Stimulated activated CD4-positive, alpha-beta T cell treated with anti-CD3 and anti-CD28 coated beads, Interleukin-2, amount 100 ng/mL, for 24 hours (primary cell): ENCODE measurements at places on chromosomes 5 and 9.

- no peak for DNase-seq
These were observed 67.4 kb downstream of the UNC13B start for GRCh38 chr9:35229066-35229778.

DNA sequence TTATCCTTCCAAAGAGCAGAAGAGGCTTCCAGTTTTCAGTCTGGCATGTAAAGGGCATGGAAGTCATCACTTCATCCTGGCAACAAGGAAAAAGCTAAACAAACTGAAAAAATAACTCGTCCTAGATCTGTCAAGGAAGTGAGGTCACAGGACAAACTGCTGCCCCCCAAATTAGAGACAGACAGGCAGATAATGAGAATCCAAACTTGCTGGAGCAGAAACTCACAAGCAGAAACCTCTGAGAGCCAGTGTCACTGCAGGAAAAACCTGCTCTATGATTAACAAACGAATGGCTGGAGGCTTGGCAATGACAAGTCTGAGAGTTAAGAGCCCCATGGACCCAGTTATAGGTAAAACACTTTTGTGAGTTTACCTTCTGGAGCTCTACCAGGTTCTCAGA lies 18.9 kb upstream of the MLANA start:
- no peak for DNase-seq

GRCh38 chr5:153404747-153405146 lies 85.7 kb upstream of the GRIA1 start:
- no peak for DNase-seq

DNA sequence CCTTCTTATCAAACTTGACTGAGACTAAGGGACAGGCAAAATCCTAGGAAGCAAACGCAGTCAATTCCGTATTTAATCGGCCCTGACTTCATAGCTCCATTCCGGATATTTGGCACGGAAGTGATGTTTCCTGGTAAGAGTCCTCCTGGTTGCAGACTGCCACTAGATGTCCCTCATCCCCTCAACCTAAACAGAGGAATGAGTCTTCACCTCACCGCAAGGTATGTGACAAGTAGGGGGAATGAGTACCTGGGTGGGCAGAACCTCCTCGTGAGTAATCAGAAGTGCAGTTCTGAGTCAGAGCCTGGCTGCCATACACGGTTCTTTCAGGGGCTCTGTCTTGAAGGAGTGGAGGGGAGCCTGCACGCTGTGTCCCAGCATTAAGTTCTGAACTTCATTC lies 173.6 kb downstream of the MUSK start:
- DNase-seq: no peak

- DNase-seq: no peak
These were observed 378.8 kb upstream of the TUSC1 start for GRCh38 chr9:26057050-26057449.

DNA sequence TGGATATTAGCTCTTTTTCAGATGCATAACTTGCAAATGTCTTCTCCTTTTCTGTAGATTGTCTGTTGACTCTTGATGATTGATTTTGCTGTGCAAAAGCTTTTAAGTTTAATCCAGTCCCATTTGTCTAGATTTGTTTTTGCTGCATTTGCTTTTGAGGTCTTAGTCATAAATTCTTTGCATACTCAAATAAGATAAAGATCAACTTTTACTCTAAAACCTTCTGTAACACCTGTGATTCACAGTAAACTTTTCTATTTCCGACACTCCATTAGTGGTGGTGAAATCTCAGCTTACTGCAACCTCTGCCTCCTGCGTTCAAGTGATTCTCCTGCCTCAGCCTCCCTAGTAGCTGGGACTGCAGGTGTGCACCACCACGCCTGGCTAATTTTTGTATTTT lies 239.0 kb upstream of the ST8SIA4 start:
- DNase-seq: no peak

DNA sequence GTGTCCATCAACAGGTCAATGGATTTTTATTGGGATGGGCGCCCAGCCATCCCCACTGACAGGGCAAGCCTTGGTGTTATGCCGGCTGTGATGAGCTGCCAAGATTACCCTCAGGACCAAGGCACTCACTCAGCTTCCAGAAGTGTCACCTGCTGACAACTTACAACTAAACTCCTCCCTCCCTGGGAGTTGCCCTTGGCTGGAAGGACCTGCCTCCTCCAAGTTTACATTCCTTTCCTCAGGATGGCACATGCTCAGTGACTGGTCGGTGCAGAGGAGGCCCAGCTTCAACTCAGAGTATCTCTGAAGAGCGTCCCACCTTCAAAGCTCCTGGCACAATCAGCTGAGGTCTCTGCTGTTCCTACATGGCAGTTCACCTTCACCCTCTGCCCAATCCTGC lies 52.5 kb upstream of the ZBTB43 start:
- DNase-seq: no peak

GRCh38 chr9:33222031-33222430 lies 17.9 kb upstream of the SPINK4 start:
- no peak for DNase-seq

- no peak for DNase-seq
These were observed 33.0 kb downstream of the EGFLAM start for GRCh38 chr5:38291355-38291754.

- DNase-seq: no peak
These were observed 604.1 kb upstream of the TLE4 start for GRCh38 chr9:78967596-78968217.

- DNase-seq: no peak
These were observed 471.3 kb downstream of the LRRC70 start for GRCh38 chr5:63049935-63050334.

DNA sequence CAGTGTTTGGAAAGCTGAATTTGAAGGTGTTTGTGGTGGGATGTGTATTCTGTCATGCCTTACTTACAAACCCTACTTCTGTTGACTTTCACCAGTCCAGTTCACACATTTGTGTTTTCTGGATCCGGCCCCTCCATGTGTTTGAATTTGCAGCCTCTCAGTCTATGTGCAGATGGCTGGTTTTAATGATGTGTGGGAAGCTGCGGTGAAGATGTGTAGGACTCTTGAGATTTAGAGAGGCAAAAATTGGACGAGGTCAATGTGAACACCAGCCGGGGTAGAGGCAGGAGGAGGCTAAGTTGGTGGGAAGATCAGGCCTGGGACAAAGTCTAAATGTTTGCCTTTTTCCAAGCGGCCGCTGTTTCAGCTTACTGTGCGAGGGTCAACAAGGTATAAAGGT lies 115.4 kb upstream of the KLF9 start:
- no peak for DNase-seq

- DNase-seq: no peak
These were observed 11.7 kb downstream of the ZNF462 start for GRCh38 chr9:106874652-106875051.

DNA sequence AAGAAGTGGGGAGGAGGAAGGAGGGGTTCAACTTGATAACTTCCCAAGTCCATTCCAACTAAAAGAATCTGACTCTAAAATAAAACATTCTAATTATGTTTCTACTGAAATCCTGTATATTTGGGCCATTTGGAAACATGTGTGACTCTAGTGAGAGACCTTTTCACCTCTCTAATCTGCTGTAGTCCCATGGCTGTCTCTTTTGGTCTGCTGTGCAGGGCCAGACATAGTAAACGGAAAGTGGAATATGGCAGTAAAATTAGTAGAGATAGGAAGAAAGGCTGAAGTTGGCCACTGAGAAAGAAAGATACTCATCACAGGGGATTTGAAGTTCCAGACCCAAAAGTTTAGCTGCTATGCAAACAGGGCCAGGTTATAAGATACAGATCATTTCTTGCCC lies 15.9 kb downstream of the RFX3 start:
- DNase-seq: no peak

- no peak for DNase-seq
These were observed 137.0 kb downstream of the YIPF5 start for GRCh38 chr5:144033486-144033885.

DNA sequence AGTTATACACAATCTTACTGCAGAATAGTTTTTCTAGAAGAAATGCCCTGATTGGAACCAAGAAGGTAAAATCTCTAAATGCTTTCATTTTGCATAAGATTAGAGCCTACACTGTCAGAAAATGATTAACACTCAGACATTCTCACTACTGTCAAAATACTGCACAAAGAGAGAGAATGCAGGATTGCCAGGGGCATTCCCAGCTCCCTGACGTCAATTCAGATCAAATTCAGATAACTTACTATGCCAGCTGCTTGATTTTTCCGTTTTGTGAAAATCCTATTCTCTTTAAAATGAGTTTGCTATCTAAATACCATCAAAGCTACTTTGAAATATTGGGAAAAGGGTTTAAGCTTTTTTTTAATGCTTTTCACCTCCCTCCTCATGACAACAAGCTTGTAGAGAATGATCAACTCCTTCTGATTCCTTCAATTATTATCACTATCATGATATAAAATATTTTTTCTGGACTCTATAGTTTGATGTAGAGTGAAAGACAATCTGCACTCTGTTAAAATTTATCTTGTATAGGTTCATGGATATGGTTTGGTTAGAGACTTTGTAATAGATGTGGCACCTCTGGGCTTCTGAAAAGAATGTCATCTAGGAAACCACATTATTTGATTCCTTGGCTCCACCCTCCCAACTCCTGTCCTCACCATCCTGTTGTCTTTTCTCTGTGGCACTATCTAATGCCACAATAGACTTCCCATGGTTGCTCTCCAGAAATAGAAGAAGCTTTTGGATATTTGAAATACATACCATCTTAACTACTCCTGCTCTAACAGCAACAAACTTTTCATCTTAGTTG lies 407.7 kb downstream of the PDE4D start:
- no peak for DNase-seq

GRCh38 chr5:127439644-127440043 lies 77.8 kb upstream of the PRRC1 start:
- DNase-seq: no peak

GRCh38 chr5:164054461-164054860 lies 549.0 kb downstream of the MAT2B start:
- no peak for DNase-seq

DNA sequence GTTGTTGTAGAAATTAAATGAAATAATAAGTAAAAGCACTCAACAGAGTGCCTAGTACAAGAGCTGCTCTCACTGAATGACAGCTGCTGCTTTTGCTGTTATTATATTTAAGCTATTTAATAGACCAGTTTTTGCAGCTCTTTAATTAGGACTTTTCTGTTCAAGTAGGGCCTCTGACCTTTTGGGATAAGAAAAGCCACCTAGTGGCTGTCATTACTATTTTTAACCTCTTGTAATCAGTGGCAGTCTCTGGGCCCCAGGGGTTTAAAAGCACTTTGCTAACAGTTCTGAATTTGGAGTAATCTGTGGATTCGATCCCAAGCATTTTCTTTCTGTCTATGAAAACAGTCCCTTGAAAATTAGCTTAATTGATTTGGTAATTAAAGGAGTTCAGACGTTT lies 121.1 kb downstream of the NUDT12 start:
- DNase-seq: no peak

DNA sequence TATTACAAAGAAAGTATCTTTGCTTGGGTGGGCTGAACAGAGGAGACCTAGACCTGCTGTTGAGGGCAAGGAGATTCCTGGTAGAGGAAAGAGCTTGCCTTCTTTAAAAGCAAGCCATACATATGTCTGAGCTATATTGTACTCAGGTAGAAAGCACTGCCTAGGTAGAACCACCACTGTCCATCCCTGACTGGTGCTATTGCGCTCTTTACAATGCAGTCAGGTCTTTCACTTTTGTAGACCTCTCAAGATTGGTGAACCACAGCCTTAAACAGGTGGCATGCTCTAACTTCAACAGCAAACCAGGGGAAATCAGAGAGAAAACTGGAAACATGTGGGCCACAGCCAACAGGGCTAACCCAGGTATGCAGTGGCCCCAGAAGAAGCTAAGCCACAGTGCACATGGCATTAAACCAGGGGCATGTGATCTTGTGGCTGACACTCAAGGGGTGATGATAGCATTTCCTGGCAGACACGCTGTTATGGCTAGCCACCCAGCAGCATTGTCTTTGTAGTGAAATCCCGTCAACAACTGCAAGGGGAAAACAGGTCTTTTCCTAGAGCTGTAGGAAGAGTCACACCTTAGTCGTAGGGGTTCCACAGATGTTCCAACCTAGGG lies 253.9 kb upstream of the PCSK5 start:
- DNase-seq: no peak
